ENCODE measurements at places on chromosomes 1 and 21.

DNA sequence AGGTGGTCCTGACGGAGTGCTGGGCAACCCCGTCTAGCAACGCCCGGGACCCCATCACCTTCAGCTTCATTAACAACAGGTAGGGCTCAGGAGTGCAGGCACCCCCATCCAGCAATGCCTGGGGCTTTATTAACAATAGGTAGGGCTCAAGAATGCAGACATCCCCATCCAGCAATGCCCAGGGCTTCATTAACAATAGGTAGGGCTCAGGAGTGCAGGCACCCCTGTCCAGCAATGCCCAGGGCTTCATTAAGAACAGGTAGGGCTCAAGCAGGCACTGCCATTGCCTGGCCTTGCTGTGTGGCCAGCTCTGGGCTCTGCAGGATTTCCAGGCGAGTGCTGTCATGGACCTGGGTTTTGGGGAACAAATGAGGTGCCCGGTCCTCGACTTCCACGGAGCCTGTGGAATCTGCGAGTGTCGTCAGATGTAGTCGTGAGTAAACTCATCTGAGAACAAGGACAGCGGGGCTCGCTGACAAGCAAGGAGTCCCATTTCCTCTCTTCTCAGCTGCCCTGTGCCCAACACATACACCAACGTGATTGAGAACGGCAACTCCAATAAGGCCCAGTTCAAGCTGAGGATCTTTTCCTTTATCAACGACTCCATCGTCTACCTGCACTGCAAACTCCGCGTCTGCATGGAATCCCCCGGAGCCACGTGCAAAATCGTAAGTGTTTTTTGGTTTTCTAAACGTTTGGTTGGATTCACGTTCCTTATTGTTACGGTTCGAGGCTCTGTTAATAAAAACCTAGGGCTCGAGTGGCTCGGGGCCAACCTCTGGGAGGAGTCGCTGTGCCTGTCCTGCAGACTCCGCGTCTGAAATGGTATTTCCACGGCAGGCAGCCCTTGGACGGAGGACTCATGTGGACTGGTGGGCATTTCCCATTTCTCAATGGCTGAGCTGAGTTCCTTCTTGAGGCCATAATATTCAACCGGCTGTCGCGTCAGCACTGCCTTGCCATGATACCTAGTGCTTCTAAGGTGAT is 56.3 kb downstream of the UMODL1 start:
- DNase-seq: no peak

DNA sequence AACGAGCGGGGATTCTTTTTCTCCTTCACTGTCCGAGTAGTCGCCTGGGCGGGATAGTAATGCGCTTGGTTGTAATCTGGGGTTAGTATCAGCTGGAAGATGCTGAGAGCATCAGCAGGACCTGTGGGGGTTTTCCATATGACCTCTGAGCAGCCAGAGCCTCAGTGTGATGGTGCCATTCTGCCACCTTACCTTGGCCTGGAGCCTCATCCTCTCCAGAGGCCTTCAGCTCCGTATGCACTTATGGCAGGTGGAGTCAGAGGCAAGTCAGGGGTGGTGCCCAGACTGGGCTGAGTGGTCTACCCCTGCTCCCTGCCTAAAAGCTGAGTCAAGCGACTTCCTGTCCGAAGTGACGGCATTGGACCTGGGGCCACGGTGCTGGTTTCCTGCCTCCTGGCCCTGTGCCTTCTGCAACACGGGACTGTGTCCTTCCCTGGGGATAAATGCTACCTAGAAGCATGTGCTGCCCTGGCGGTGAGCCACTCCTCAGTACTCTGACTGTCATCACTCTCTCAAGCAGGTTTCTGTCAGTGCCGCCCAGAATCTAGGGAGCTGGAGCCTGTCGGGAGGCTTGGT is 24.7 kb downstream of the TENT5C start:
- no peak for DNase-seq

- DNase-seq: no peak
Observed at GRCh38 chr21:46509741-46510502, 51.2 kb downstream of the DIP2A start.

DNA sequence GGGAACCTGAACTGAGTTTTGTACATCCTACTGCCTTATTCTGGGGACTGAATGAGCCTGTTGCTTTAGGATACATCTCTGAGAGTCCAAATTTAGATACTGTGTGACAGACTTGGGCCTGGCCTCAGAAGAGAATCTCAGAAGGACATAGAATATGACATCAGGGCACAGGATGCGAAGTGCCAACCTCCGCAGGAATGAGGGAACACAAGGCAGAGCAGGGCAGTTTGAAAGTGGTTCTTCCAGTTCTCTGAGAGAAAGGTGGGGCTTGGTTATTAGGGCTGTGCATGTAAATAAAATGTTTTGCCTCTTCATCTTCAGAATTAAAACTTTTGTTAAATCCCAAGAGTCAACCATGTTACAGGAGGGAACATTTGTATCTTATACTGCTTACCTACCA is 23.1 kb downstream of the TRAF5 start:
- DNase-seq: no peak

- no peak for DNase-seq
Observed at GRCh38 chr1:155009221-155009711, 6.7 kb downstream of the ZBTB7B start.

DNA sequence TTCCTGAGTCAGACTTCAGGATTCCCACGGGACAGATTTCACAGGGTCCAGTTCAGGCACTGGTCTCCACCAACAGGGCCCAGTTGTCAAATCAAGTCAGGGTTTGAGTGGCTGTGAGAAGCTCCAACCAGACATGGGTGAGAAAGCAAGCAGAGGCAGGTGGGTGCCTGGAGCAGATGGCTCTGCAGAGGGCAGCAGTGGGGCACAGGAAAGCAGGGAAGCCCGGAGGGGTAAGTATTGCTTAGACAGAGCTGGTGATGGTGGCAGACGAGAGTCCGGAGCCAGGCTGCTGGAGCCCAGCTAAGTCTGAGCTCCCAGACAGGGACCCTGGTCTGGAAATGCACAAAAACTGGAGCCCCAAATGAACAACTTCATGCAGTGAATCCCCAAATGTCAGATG is 40.4 kb downstream of the RIMS3 start:
- no peak for DNase-seq

- DNase-seq: peak; percentile 20
Observed at GRCh38 chr21:31443736-31444521, 99.9 kb upstream of the TIAM1 start.

GRCh38 chr1:13703558-13704490 is 3.8 kb downstream of the PRDM2 start:
- no peak for DNase-seq

DNA sequence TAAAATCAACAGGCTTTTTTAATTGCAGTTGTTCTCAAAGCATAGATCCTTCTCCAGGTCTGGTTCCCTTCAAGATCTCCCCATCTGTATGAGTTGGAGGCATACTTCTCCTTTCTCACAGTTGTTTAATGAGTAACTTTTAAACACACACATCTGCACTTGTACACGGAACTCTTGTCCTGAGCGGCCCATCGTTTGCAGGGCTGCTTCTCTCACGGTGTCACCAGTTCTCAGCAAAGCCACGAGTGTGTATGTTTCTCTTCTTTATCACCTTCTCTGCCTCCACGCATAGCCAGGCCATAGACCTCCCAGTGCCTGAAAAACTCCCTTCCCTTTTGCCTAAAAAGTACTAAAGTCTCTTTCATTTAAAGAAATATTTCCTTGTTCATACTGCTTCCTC is 68.7 kb upstream of the ROR1 start:
- DNase-seq: no peak

- no peak for DNase-seq
Observed at GRCh38 chr1:202798792-202799331, 9.4 kb downstream of the KDM5B start.

DNA sequence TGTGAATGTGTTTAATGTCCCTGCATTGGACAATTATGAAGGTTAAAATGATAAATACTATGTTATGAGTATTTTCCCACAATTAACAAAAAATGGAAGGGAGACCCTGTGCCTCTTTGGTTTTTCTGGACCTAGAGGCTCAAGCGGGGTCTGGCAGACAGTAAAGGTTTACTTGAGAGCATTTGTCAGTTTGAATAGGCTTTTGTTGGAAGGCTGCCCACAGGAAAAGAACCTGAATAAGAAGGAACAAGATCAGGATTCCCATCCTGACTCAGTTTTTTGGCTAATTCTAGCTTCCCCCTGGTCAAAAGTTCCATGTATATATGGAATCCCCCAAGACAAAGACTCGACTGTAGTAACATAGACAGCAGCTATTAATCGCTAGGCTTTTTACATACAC is 150.9 kb upstream of the JUN start:
- DNase-seq: no peak

DNA sequence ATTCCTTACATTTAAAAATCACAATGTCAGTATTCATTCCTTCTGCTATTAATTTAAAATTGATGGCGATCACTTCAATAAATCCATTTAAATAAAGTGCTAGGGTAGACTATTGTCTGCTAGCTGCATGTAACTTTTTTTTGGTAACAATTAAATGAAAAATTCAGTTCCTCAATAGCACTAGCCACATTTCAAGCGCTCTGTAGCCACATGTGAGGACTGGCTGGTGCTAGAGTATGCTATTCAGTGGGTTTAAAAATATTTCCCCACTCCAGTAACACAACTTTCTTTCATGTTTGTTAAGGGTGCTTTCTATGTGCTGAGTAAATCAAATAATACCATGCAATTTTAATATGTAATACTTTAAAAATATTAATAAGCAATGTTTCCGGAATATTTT is 108.2 kb downstream of the LTN1 start:
- DNase-seq: no peak

GRCh38 chr1:8510041-8510823 is 192.3 kb downstream of the SLC45A1 start:
- DNase-seq: peak; percentile 77

DNA sequence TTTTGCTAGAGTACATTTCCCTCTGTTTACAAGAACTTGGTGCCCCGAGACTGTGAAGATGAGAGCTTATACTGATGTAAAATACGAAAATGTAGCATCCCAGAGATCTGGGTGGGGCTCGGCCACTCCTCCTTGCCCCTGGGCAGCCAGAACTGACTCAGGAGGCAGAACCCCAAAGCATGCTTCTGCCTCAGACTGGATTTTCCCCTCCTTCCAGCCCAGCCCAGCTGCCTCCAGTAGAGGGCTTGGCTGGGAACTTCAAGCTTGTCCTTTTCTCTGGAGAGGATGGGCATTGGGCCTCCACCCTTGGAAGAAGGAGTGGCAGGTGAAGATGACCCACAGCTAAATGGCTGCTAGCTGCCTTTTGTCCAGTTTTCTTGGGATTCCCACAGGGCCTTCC is 24.3 kb upstream of the BTG2 start:
- no peak for DNase-seq
